Activated CD8-positive, alpha-beta memory T cell treated with anti-CD3 and anti-CD28 coated beads, Interleukin-2, amount 50 U/mL, for 48 hours (primary cell): ENCODE measurements at places on chromosomes 6 and 20.

GRCh38 chr20:61546641-61547040 is 294.6 kb downstream of the CDH4 start:
- DNase-seq: no peak

GRCh38 chr20:34129518-34130162 is 17.6 kb upstream of the EIF2S2 start:
- DNase-seq: peak; percentile 68

DNA sequence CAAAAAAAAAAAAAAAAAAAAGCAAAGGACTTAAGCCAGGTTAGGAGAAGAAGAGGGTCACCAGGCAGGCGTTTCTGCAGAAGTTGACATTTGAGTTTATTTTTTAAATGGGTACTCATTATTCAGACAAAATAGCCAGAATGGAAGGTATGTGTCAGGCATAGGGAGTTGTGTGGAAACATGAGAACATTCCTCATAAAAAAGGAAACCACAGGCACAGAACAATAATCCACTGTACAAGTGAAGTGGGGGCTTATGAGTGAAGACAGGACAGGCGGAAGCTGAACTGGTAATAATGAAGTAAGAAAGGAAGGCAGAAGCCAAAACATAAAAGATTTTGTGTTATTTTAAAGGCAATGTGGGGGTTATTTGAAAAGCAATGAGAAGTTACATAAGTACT is 104.6 kb downstream of the EPB41L2 start:
- DNase-seq: no peak

DNA sequence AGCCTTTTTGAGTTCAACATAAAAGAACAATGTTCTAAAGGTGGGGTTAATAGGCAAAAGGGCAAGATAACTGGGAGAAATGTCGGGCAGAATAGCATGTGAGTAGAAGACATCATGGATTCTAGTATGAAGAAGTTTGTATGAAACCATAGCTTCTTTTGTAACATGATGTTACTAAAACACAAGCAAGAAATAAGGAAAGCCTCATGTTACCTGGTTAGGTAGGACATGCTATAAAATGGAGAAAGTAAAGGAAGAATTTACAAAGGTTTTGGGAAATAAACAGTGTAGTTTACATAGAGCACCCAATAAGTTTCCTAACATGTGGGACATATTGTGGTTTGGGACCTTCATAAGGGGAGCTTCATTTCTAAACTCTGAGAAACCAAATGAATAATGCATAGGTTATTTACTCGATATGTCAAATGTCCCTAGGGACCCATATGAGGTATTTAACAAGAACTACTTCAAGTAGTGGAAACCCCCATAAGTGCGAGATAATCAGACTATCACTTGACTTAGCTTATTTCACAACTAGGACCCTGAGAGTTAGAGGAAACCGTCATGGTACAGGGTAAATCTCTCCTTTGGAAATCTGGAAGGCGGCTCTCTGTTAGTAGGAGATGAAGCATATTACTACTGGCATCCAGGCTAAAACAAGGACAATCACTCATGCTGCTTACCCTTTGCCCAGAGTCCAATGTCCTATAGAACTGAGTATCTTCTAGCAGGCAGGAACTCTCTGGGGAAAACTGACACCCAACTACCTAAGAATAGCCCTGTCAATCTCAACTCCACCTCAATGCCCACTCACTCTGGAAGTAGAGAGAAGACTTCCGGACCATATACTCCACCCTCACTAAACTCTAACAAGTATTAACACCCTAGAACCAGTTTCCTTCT is 57.5 kb downstream of the ILRUN start:
- DNase-seq: no peak

DNA sequence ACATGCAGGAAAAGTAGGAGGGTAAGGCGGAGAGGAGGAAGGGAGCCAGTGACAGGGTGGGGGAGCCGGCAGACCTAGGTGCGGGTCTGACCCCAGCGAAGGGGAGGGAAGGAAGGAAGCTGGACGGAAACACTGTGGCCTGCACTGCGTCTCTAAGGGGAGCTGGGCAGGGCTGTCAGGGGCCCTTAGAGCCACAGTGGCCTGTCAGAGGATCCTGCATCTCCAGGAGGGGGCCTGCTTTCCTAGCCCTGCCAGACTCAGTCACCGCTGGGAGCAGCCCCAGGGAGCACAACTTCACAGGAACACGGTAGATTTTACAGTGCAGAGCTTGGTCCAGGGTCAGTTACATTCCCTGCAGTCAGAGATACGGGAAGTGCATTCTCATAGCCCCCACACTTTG is 118.2 kb downstream of the PACRG start:
- no peak for DNase-seq

DNA sequence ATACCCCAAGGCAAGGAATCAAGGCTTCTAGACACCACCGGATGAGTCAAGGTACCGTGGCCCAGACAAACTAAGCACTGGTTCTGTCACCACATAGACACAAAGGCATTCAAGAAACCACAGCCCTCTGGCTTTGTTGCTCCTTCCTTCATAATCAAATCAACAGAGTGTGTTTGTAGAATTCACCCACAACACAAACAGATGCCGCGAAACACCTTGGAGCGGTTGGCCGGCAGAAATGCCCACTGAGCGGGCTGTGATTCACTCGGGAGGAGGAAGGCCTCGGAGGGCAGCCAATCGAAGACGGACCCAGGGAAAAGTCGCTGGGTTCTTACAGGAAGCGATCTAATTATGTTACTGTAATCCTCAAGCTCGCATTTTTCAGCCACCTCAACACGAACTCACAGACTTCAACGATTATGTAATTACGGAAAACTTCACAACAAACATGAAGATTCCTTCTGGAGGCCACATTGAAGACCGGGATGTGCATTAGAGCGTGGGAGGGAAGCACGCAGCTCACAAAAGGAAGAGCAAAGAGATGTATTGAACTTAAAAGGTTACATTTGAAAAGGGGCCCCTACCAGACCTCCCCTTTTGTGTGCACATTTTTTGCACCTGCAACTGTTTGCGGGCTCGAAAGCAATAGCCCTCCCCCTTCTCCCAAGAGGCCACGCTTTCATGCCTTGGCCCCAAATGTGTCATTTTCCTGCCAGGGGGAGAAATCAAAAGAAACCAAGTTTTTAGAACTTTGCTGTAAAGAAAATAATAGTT is 184.7 kb upstream of the PREP start:
- DNase-seq: no peak

GRCh38 chr6:43275801-43276576 is 22.1 kb upstream of the SLC22A7 start:
- DNase-seq: no peak

DNA sequence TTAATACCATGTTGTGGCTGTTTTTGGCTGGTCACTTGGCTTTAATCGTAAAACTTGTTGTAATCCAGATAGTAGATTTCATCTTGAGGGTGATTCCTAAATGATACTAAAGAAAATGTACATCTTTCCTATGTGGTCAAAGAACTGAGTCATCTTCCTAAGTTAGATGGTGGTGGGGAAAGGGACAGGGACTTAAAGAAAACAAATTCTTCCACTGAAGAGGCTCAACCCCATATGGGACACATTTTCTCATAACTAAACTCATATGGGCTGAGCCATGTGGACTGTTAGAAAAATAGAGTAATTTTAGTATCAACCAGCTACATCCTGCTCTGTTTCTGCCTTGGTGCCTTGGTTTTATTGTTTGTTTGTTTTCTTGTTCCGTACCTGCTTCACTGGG is 155.8 kb downstream of the TSHZ2 start:
- DNase-seq: no peak

DNA sequence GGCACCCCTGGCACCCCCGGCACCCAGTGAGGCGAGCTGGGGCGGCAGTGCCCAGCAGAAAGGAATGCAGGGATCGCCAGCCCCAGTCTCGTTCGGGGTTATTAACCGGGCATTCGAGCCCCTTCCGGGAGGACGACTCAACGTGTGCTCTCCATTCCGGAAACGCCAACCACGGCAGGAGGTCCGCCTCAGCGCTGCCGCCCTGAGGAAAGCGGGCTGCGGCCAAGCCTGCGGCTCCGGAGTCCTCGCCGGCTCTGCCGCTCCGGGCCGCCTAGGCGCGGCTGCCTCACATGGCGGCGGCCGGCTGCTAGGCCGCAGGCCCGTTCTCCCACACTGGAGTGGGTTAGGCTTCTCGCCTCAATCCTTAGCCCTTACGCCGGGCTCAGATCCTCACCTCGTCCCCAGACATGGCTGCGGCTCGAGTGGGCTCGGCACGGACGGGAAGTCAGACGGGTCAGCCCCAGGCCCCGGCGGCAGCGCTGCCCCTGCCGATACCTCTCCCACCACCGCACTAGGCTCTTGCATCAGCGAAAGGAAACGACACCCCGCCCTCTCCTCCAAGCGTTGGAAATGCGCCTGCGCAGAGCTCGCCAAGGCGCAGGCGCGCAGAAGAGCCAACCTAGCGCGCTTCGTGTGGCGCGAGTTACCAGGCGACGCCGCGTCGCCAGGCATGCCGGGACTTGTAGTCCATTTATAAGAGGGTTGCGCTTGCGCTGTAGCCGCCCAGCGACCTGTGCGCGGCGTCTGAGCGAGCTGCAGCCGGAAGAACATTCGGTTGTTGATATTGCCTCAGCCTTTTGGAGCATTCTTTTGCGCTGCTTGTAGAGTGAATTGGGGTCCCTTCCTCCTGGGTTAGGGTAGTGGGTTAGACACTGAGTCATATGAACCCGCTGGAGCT is at the start of gene EIF2S2:
Gene EIF2S2, minus strand, starts transcription at position 542 of the 898 bp plus-strand sequence. Its CDS starts 133 bp downstream, at position 409.
- peak; percentile 95 for DNase-seq

- no peak for DNase-seq
Measured at GRCh38 chr6:11598687-11599086, 61.1 kb downstream of the TMEM170B start.

DNA sequence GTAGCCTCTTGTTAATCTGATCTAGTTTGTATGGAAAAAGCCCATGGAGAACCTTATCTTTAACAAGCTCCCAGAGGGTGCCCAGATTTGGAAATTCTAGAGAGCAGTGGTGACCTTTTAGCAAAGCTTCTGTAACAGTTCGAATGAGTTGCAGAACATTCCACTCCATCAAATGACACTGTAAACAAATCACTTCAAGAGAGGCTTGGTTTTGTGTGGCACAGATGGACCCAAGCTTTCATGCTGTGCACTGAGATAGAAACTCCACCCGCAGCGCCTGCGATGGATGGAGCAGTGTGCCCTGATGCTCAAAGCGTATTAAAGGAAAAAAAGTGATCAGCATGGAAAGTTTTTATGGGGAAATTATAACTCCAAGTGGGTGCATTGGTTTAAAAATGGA is 55.1 kb upstream of the ISM1 start:
- DNase-seq: no peak

DNA sequence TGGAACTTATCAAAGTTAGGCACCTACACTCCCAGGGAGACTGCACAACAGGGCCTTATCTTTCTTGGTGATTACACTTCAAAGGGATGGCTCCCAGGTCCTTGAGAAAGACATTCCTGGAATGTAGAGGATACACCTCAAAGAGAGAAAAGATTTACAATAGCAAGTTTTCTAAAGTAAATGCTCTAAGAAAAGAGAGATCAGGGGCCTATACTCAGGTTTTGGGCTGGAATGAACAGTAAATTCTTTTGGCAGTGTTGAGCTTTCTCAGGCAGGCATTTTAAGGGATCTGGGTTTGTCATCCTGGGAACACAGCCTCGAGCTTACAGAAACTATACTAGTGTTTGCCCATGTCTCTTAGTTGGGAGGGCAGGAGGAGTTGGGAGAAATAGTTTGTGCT is 31.7 kb upstream of the ME1 start:
- DNase-seq: no peak

GRCh38 chr20:24098886-24099285 is 110.3 kb upstream of the GGTLC1 start:
- DNase-seq: no peak

DNA sequence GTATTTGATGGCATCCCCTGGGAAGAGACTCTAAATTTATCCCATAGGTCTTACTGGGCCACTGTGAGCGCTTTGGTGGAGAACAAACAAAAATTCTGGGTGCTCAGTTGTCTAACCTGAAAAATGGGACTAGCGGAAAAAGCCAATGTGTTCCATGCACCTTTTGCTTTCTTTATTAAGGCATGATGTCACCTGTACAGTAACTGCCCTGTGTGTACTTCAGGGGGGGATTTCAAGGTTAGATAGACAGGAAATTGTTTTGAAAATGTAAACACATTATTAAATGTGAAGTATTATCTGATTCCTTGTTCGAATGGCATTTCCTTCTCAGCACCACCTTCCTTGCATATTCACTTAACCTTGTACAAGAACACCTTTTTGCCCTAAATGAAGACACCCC is 1.2 kb upstream of the EDN1 start:
- DNase-seq: no peak

GRCh38 chr20:33093582-33093981 is 14.1 kb downstream of the BPIFB4 start:
- DNase-seq: no peak

- no peak for DNase-seq
Measured at GRCh38 chr20:59082981-59083380, 40.4 kb upstream of the PRELID3B start.

DNA sequence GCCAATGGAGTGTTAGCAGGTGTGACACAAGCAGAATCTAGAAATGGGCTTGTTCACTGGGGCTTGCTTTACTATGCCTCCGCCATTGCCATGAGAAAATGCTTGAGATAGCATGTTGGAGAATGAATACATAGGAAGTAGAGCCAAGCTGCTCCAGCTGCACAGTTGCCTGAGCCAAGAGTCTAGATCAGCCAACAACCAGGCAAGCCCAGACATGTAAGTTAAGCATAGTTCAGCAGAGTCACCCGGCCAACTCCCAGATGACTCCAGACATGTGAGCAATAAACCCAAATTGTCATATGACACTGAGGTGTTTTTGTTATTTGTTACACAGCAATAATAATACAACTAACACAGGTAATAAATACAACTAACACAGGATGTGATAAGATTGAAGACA is 167.9 kb downstream of the HAO1 start:
- DNase-seq: no peak

DNA sequence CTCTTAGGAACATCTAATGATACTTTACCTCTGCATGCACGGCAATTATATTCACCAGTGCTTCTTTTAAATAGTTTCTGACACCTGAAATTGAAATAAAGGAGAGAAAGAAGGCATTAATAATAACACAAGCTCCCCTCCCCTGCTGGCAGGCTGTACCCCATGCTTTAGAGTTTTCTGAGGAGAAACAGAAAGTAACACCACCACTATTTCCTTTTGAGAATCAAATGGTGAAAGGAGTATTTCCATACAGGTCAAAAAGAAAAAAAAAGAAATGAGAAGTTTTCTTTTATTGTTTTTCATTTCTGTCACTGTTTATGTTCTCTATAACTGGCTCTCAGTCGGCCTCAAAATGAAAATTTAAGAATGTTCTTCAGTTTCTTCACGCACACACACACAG is 108.1 kb downstream of the IRF4 start:
- no peak for DNase-seq

GRCh38 chr20:1822564-1823449 is 72.4 kb upstream of the SIRPA start:
- DNase-seq: no peak

- no peak for DNase-seq
Measured at GRCh38 chr20:44762466-44763140, 16.9 kb downstream of the KCNK15 start.

- DNase-seq: no peak
Measured at GRCh38 chr6:18420328-18420727, 33.2 kb downstream of the RNF144B start.

- DNase-seq: no peak
Measured at GRCh38 chr6:15755526-15755925, 92.7 kb upstream of the DTNBP1 start.

- DNase-seq: no peak
Measured at GRCh38 chr6:103538381-103538780, 1321.3 kb downstream of the HACE1 start.

GRCh38 chr20:10928841-10929421 is 255.1 kb upstream of the JAG1 start:
- DNase-seq: no peak
